ENCODE measurements at places on chromosomes 13 and 19. TPM values are rescaled to one million over a fixed set of nuclear protein-coding genes. Genes with fewer than 3 reads are reported as not detected.

- DNase-seq: no peak
These were observed 4.9 kb downstream of the ZAR1L start for GRCh38 chr13:32310134-32310706.

DNA sequence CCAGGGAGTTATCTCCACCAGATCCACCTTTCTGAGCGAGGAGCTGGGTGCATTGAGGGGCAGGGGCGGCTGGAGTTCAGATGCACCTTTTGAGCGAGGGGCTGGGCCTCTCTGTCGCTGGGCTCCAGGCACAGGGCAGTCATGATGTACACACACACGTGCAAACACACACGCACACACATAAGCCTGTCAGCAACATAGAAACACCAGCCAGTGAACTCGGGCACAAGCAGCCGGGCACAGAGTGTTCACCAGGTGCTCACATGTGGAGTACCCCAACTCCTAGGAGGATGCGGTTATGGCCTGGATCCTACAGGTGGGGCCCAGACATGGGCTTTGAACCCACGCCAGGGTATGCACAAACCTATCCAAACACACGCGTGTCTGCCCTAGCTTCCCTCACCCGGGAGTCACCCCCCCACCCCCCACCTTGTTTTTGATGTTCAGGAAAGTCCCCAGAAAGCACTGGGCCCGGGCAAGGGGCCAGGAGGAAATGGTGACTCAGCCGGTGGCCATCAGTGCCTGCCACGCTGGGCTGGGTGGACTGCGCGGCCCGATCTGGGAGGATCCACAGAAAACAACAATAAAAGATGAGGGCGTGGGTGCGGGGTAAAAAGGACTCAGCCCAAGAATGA, 13.3 kb downstream of the ARRDC2 start:
- peak; percentile 90 for DNase-seq

Gene ZNF829
- total RNA-seq: 3.2 TPM

- no peak for DNase-seq
These were observed 1.7 kb downstream of the PDX1 start for GRCh38 chr13:27921421-27921960.

GRCh38 chr13:85461621-85462020, 337.6 kb downstream of the SLITRK6 start:
- DNase-seq: no peak

GRCh38 chr13:27381601-27382000, 42.8 kb upstream of the GTF3A start:
- no peak for DNase-seq

DNA sequence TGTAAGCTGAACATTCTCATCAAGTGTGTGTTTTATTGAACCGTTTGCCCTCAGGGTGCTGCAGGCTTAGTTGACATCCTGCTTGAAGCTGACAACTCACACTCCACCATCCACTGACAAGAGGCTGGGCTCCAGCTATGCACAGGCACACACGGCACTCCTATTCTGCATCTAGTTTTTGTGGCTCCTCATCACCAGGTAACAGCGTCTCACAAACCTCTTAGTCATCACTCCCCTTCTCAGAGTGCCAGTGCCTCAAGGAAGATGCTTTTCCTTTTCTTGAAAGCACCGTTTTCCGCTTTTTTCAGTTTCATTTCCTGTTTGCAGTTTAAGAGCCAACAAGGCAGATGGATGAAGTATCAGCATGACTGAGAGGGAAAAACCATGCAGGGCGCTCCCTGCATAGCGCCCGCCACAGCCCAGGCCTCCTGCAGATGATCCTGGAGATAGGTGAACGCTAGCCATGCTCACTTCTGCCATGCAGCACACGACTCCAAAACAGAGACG, 491.2 kb downstream of the COG6 start:
- DNase-seq: no peak

DNA sequence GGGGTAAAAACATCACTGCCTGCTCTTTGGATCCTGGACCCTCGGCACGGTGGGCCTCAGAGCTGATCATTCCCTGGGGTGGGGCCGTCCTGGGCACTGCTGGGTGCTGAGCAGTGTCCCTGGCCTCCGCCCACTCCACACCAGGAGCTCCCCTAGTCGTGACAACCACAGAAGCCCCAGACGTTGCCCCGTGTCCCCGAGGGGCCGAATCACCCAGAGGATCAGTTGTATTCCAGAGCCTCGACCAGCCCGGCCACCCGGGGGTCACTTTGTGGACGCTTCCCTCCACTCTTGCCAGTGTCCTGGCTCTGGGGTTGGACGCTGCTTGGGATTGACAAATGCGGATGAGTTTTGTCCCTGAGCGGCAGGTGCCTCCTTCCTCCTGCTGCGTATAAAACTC, 10.2 kb downstream of the C2CD4C start:
- no peak for DNase-seq

Gene IGFL1
- total RNA-seq: not detected

All from osteocyte (in vitro differentiated cells).